ENCODE measurements at places on chromosomes 3 and 15.

DNA sequence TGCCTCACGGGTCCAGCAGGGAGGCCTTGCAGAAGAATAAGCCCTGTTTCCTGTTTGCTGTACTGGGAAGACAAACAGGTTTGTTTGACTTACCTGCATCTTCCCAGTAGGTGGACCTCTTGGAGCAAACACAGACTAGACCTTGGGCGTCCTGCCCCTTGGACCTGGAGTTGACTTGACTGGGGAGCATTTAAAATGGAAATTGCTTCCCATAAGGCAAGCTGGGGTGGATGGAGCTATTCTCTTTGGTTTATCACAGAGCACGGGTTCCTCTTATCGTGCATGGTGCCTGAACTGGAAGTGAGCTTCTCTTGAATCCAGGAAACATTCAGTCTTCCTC, 151.4 kb downstream of the RPLP1 start:
- peak; percentile 39 for DNase-seq

DNA sequence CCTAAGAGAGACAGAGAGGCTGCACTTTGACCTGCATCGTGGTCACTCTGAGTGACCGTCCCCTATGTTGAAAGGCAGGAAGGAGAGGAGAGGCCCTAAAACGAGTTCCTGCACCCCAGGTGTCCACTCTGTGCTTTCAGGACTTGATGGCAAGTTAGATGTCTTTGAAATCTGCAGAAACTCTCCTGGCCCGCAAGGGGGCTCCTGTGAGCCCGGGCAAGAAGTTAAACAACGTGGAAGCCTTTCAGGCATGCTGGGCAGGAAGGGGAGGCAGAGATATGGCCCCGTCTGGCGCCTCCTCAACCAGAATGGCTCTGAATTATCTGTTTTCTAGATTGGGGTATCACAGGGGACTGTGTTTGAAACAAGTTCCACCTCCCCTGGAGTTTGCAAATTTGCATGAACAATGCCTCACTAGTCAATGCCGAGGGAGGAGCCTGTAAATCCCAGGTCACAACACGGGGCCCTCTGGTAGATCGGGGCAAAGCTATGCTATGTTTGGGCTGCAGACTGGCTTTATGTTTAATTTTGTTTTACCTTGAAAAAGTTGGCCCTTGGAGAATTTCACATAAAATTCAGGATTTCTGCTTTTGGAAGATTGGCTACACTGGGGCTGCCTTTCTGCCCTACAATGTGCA, 9.8 kb downstream of the CTXND1 start:
- DNase-seq = no peak

DNA sequence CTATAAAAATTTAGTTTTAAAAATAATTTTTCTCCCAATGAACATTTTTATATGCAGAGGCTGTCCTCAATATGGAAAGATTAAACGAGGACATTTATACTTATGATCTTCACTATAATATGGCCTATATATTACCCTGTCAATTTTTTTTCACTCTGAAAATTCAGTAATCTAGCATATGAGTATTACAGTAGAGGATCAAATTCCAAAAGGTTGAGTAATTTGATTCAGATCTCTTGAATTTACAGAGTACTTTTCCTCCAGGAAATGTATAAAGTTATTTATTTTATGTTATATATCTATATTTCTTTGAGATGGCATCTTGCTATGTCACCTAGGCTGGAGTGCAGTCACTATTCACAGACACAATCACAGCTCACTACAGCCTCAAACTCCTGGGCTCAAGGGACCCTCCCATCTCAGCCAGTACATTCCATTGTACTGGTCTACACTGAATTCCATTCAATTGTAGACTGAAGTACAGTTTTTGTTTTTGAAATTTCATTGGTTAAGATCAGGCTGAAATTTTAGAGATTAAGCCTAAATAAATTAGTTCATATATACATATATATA, 16.3 kb upstream of the TRPM7 start:
- DNase-seq = no peak

DNA sequence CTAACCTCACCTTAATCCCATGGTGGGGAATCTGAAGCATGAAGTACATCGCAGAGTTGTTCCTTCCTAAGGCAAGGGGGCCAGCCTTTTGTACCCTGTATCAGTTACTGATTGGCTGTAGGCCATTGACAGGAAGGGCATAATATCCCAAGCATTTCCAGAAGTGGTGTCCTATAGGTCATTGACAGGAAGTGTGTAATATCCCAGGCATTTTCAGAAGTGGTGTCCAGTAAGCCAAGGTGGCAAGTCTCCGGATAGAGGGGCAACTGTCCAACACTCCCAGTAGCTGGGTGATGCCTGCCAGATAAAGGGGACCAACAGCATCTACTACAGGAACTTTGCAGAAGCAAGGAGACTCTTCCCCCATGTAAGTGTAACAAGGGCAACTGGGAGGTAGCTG, 52.1 kb upstream of the MYRIP start:
- DNase-seq = no peak

DNA sequence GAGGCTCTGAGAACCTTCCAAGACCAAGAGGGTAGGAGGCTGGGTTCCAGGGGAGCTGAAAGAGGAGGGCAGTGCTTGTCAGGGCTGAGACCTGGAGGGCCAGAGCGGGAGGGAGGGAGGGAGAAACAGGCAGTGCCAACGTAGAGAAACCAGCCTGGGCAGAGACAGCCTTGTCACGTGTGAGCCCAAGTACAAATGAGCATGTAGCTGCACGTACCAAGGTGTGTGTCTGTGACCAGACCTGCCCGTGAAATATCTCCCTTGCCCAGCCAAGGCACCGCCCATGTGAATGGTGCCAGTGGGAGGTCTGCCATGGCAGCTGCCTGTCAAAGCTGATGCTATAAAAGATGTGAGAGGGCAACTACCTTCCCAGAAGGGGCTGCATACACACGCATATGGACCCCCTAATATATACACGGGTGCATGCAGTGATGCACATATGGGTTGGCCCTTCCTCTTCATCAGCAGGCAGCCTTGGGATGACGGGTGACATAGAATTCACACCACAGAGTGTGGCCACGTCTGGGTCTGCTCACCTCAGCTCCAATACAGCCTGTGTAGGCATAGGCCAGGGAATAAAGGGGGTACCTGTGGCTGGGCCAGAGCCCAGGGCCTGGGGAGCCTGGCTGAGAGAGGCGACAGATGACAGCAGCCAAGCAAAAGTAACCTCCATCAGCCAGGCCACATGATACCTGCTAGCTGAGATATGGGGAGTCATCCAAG, 7.8 kb upstream of the CTDSPL start:
- DNase-seq = peak; percentile 83

- DNase-seq = peak; percentile 14
Observed at GRCh38 chr3:50205413-50206276, 574 bp downstream of the SLC38A3 start.

- DNase-seq = no peak
Observed at GRCh38 chr3:12856626-12857025, 15.3 kb upstream of the RPL32 start.

- no peak for DNase-seq
Observed at GRCh38 chr15:89845305-89845893, 30.7 kb upstream of the ANPEP start.

Data from NCI-H1105 treated with DMSO at 0.1 percent for 48 hours (cell line).